ENCODE measurements at places on chromosomes 16 and 17.
A peak's percentile ranks its signal among the peaks of the same experiment; 100 is the strongest.

DNA sequence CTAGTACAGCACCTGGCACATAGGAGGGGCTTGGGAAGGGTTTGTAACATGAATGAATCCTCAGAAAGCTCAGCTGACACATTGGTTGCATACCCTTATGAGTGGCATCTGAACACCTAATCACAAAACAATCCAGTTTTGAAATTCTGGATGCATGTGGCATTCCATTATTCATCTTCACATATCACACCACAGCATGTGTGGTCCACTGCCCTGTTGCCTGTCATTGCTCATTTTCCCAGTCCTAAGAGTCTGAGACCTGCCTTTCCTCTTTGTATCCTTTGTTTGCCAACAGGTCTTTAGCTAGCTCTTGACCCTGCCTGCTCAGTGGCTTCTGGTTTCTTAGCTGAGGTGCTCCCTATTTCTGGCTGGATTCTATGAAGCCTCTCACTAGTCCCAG lies 170.8 kb upstream of the ASIC2 start:
- H3K4me1 ChIP-seq: no peaks in the 10 kb centered on the region
- no peaks in the 10 kb centered on the region for H3K36me3 ChIP-seq
- no peaks in the 10 kb centered on the region for H3K27me3 ChIP-seq
- no peak for DNase-seq
- no peak overlapping the region for H3K27ac ChIP-seq

GRCh38 chr16:57541754-57542435 lies 548 bp upstream of the ADGRG5 start:
- H3K27me3 ChIP-seq: no peaks in the 10 kb centered on the region
- no peaks in the 10 kb centered on the region for H3K36me3 ChIP-seq
- H3K4me1 ChIP-seq: peaks cover 72% of the 10 kb centered on the region
- no peak overlapping the region for H3K27ac ChIP-seq
- H3K4me3 ChIP-seq: no peak overlapping the region

- no peaks in the 10 kb centered on the region for H3K36me3 ChIP-seq
- peak; percentile 44 for DNase-seq
- no peak overlapping the region for H3K27ac ChIP-seq
- H3K27me3 ChIP-seq: no peaks in the 10 kb centered on the region
These were observed 11.6 kb downstream of the WNT9B start for GRCh38 chr17:46862949-46863348.

- DNase-seq: peak; percentile 15
- no peaks in the 10 kb centered on the region for H3K4me1 ChIP-seq
- no peaks in the 10 kb centered on the region for H3K27me3 ChIP-seq
- H3K27ac ChIP-seq: no peak overlapping the region
- no peak overlapping the region for H3K4me3 ChIP-seq
These were observed 9.6 kb upstream of the TMEM220 start for GRCh38 chr17:10739386-10739785.

Data from Karpas-422 (cell line).